ENCODE measurements at places on chromosomes 13 and 19.

GRCh38 chr19:40225440-40226305 lies 816 bp downstream of the CCNP start:
- DNase-seq = no peak

DNA sequence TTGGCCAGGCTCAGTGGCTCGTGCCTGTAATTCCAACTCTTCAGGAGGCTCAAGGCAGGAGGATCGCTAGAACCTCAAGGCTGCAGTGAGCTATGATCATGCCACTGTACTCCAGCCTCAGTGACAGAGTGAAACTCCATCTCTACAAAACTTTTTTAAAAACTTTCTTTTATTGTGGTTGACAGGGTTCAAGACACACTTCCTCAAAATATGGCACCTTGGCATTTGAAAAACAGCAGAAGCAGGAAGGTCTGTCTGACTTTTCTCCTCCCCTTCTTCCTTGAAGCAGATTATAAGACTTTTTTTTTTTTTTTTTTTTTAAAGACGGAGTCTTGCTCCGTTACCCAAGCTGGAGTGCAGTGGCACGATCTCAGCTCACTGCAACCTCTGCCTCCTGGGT lies 100.3 kb downstream of the TM9SF2 start:
- no peak for DNase-seq

DNA sequence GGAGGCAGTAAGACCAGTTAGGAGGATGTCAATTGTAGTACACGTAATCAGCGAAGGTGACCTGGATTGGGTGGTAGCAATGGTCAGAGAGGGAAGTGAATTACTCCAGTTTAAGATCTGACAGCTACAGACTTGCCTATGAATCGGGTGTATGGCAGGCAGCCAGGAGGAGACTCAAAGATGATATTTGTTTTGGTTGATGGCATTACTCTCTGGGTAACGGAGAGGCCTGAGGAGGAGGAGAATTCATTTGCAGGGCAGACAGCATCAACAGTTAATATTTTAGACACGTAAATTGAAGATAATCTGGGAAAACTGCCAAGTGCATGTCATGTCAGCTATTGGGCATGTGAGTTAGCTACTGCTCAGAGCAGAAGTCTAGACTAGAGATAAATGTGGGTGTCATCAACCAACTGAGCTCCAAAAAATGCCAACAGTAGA lies 109.2 kb downstream of the SGCG start:
- DNase-seq = no peak

DNA sequence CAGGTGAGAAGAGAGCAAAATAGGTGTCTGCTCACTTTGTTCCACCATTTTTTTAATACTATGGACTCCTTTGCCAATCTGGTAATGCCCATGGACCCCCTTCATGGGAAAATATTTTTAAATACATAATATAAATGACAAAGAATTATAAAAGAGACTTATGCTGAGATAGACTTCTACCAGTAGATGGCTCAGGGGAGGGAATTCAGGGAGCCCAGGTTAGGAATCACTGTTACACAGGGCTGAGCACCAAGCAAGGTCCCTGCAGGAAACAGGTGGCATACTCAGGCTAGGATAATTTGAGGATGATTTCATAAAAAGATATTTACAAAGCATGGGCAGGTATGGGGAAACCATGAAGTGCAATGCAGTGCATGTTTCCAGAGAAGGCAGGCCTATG lies 525.9 kb downstream of the FGF9 start:
- no peak for DNase-seq

- DNase-seq = no peak
These were observed 11.1 kb downstream of the DAZAP1 start for GRCh38 chr19:1418496-1418775.

DNA sequence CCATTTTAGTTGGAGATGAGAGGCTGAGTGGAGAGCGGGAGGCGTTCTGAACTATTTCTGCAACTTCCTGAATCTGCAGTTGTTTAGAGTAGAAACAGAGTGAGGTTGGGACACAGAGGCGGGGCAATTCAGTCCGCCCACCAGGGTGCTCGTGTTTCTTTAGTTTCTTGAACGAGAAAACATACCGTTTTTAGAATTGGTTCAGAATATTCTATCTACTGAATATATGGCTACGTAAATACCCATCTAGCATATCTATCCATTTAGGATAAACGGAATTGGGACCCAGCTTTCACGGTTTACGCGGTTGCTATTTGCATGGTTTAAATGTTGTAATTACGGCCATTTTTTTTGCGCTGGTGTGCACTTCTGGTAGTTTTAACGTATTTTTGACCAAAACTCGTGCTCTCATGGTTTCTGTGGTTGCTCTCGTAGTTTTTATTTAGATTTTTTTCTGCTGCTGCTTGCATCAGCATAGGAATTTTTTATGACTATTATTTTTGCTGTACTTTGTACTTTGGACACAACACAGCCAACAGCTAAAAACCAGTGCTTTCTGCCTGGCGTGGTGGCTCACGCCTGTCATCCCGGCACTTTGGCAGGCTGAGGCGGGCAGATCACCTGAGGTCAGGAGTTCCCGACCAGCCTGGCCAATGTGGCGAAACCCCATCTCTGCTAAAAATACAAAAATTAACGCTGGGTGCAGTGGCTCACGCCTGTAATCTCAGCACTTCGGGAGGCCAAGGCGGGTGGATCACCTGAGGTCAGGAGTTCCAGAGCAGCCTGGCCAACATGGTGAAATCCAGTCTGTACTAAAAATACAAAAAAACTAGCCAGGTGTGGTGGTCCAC lies 32.7 kb downstream of the TIMM13 start:
- no peak for DNase-seq

GRCh38 chr19:5953030-5953589 lies 24.8 kb downstream of the RANBP3 start:
- no peak for DNase-seq

DNA sequence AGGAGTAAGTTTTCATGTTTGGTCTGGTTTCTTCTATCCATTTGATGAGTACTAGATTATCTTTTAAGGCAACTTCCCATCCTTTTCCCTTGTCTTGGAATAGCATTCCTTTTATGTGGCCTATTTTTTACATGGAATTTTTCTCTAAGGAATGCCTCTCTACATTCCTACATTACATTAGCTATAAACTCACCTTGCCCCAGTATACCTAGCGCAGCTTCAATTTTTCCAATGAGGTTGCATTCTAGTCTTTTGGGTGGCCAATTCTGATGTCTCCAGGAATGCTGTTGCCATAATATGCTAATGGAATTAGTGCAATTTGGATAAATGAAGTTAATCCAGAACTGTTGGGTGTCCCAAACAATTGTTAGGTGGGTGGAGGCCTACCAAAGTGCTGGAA lies 33.8 kb downstream of the KBTBD6 start:
- no peak for DNase-seq

DNA sequence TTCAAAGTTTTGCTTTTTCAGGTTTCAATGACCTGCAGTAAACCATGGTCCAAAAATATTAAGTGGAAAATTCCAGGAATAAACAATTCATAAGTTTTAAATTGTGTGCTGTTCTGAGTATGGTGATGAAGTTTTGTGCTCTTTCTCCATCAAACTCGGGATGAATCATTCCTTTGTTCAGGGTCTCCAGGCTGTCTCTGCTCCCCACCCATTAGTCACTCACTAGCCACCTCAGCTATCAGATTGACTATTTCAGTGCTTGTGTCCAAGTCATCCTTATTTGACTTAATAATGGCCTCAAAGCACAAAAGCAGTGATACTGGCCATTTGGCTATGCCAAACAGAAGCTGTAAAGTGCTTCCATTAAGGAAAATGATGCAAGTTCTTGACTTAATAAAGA lies 1140.4 kb downstream of the EFNB2 start:
- DNase-seq = no peak

- DNase-seq = no peak
These were observed 598 bp upstream of the LPAR2 start for GRCh38 chr19:19628501-19629134.

DNA sequence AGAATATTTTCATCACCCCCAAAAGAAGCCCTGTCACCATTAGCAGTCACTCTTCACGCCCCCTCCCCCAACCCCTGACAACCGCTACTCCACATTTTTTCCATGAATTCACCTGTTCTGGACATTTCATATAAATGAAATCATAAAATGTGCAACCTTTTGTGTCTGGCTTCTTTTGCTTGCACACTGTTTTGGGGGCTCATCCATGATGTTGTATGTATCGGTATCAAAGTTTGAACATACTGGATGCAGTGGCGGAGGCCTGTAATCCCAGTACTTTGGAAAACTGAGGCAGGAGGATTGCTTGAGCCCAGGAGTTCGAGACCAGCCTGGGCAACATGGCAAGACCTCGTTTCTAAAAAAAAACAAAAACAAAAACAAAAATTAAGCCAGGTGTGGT lies 7.2 kb downstream of the GADD45B start:
- no peak for DNase-seq

DNA sequence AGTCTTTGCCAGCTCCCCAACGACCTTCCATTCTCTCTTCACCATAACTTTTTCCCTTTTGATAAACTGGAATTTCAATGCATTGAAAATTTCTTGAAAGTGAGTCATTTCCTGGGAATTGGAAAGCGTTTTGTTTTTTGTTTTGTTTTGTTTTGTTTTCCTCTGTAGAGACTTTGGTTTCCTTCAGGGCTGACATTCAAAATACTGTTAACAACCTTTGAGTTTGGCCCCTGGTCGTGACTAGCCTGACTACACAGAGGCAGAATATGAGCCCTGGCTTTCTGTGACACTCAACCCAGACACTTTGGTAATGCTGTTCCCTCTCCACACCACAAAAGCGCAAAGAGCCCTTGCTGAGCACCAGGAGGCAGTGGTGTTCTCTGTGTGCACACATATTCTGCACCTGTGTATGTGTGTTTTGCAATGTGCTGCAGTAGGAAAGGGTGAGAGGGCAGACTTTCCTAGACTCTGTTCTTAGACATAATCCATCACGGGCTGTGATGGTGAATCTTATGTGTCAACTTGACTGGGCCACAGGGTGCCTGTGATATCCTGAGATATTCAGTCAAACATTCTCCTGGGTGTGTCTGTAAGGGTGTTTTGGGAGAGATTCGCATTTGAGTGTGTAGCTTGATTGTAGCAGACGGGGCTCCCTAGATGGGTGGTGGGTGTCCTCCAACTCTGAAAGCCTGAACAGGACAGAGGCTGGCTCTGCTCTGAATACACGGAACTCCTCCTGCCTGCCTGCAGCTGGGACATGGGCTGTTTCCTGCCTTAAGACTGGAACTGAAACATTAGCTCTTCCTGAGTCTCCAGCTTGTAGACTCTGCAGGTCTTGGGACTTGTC lies 29.5 kb upstream of the ANKRD10 start:
- no peak for DNase-seq

DNA sequence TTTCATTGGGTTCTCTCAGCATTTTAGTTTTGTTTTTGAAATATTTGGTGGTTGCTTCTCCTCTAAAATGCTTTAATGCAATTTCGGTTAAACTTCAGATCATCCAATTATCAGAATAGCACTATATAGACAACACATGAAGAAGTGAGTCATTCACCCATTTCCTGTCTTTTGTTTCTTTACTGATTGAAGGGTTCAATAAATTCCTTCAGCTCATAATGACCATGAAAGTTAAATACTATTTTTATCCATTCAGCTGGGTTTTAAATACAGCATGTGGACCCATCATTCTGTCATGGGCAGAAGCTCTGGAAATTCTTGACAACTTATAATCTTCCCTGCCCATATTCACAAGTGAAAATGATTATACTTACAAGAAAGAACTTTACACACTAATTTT lies 187.2 kb downstream of the ITGBL1 start:
- no peak for DNase-seq

DNA sequence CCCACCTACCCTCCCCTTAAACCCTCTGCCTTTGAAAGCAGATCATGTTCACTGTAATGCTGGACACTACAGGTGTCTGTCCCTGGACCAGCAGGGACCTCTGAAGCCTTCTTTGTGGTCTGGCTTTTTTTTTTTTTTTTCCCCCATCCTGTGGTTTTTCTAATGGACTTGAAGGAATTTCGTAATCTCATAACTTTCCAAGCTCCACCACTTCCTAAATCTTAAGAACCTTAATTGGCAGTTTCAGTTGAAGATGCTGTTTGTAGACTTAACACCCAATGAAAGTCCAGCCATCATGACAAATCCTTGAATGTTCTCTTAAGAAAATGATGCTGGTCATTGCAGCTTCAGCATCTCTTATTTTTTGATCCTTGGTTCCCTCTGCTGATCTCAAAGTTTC lies 45.0 kb upstream of the LRCH1 start:
- no peak for DNase-seq

- no peak for DNase-seq
These were observed 384.5 kb downstream of the IRS2 start for GRCh38 chr13:109401891-109402290.

All from esophagus squamous epithelium (tissue), 5 donors.